ENCODE measurements at places on chromosomes 2 and 18.

DNA sequence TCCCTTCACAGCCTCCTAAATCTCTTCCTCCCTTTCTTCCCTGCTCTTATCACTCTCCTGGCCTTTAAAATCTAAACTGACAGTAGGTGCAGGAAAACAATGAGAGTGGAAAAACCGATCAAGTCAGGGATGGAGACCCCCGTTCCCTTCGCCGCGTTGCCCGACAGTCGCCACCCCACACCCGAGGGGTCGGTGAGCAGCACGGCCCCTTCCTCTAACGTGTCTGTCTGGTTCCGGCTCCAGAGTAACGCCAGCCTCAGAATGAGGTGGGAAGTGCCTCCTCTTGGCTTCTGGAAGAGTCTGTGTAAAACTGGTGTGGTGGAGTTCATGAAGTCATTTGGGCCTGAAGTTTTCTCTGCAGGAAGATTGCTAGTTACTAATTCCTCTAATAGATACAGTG lies 138.6 kb downstream of the NFATC1 start:
- DNase-seq = no peak

DNA sequence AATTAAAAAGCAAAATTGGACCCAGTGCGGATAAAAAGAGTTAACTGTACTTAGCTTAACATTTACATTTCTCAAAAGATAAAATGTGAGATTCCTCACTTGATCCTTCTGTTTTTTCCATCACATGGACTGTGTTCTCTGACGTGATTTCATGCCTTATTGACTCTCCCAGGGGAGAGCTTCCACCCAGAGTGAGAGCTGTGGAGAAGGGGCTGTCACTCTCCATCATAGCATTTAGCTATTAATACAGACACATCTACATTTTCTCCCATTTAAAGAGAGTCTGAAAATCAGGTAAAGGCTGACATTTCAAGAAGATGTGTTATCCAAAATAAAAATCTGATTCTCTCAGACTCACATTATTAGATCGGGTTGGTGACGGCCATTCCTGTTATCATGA lies 493.8 kb downstream of the FBXO15 start:
- no peak for DNase-seq

DNA sequence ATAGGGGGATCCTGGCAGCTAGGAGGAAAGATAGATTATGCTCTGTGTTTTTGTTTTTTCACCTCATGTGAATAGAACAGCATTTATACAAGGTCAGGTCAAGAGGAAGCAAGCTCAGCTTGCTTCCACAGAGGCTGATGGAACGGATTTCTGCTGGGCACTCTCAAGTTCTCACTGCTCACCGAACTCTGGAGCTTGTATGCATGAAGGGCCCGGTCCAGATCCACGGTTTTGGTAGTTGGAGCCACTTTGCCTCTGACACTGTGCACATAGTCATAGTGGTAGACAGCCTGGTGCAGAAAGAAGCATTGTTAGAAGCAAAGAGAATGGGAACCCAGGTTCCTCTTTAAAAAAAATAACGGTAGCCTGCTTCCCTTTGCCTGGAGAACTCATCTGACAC lies 141.9 kb downstream of the RIF1 start:
- no peak for DNase-seq

DNA sequence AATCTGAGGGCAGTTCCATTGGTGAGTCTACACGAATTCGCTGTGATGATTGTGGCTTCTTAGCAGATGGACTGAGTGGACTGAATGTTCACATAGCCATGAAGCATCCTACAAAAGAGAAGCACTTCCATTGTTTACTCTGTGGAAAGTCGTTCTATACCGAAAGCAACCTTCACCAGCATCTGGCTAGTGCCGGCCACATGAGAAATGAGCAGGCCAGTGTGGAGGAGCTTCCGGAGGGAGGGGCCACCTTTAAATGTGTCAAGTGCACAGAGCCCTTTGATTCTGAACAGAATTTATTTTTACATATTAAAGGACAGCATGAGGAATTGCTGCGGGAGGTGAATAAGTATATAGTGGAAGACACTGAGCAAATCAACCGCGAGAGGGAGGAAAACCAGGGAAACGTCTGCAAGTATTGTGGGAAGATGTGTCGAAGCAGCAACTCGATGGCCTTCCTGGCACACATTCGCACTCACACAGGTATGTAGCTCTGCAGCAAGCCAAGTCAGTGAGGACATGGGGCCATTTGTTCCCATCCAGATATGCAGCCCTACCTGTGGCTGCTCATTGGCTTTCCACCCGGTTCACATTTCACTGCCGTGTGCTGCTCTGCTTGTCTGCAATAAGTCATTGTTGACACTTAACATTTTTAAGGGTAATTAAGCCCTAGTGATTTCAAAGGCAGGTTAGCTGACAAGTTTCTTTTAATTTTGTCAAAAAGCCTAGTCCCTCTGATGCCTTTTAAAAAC lies 37.7 kb downstream of the ZNF407 start:
- no peak for DNase-seq

Data from H1 (cell line).